ENCODE measurements at places on chromosomes 13 and 19.

- DNase-seq: no peak
These were observed 1.1 kb upstream of the CYP4F3 start for GRCh38 chr19:15639596-15639995.

GRCh38 chr13:79992111-79992510 lies 348.8 kb downstream of the SPRY2 start:
- DNase-seq: no peak

- no peak for DNase-seq
These were observed 15.1 kb upstream of the EMP3 start for GRCh38 chr19:48310227-48310626.

- no peak for DNase-seq
These were observed 181.8 kb downstream of the KATNAL1 start for GRCh38 chr13:30125422-30126073.

DNA sequence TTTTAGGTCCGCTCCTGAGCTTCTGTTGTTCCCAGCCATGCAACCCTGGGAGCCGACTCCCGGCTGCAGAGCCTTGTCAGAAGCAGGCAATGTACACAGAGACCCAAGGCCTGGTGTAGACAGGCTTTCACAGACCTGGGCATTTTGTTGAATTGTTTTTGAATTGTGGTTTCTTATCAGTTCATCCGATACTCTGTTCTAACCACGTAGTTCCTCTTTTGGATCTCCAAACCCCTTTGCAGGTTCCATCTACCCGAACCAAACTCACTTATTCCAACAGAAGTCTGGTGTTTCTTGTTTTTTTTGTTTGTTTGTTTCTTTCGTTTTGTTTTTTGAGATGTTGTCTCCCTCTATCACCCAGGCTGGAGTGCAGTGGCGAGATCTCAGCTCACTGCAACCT lies 6.3 kb upstream of the NLRP2 start:
- DNase-seq: peak; percentile 41
